Stimulated activated CD4-positive, alpha-beta T cell treated with anti-CD3 and anti-CD28 coated beads, Interleukin-15, amount 100 ng/mL, for 24 hours (primary cell): ENCODE measurements at places on chromosomes 1 and 21.

GRCh38 chr1:171606402-171606941 is 15.6 kb upstream of the MYOCOS start:
- no peak for DNase-seq

- no peak for DNase-seq
Measured at GRCh38 chr21:16309250-16309971, 579.6 kb downstream of the USP25 start.

- DNase-seq: no peak
Measured at GRCh38 chr1:58919959-58920321, 136.1 kb upstream of the JUN start.

- no peak for DNase-seq
Measured at GRCh38 chr1:66388913-66389312, 145.0 kb upstream of the SGIP1 start.

DNA sequence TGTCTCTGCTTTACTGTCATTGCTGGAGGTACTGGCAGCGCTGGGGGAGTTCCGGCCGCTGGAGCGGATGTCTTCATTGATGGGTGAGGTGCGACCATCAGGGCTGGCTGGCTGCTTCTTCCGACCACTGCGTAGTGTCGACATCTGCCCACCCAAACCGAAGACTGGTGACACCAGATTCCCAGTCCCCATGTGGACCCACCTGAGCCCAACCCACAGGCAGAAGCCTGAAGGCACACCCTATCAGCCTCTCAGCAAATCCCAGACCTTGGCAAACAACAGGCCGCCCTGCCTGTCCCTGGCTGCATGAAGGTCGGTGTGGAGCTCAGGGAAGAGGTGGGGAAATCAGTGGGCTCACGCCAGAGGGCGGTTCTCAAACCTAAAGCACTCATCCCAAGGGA is 44.8 kb downstream of the SLC45A1 start:
- DNase-seq: no peak

GRCh38 chr1:192810253-192810880 is 1.5 kb downstream of the RGS2 start:
- DNase-seq: no peak

- no peak for DNase-seq
Measured at GRCh38 chr1:179550746-179551682, 24.7 kb downstream of the NPHS2 start.

DNA sequence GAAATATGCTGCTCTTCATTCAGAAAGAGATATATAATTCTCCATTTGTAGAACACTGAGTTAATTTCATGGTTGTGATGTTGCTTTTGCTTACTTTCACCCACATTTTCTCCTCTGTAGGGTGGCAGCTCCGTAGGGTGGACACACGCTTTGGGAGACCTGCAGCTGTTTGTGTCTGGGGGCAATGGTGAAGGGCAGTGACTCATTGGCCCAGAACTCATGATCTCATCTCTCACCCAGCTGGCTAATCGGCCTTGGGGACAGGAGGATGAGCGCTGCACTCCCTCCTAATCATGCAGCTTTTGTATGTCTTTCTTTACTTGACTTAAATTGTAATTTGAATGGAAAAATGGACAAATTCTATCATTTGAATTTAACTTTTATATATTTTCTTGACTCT is 9.6 kb downstream of the DISC1 start:
- DNase-seq: no peak

GRCh38 chr1:71045463-71046028 is 2.1 kb downstream of the PTGER3 start:
- DNase-seq: no peak

DNA sequence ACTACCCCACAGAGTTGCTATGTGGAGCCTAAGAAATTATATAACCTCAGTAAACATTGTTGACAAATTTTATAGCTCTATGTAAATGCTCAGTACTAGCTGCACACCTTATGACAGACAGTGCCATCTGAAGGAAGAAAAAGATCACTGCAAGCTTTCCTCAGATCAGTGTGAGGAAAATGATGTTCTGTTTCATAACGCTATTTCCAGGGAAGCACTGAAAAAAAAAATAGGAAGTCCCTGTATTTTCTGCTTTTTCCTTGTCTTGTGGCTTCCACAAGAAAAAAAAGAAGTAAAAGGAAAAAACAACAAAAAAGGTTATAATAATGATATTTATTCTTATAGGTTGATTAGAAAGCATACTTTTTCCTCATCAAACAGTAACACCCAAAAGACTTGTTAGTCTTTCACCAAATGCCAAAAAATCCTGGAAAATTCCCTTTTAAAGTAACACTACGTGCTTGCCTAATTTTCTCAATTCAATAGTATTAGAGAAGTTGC is 23.2 kb downstream of the LYST start:
- DNase-seq: no peak

- no peak for DNase-seq
Measured at GRCh38 chr1:178941261-178941689, 70.4 kb upstream of the ANGPTL1 start.

DNA sequence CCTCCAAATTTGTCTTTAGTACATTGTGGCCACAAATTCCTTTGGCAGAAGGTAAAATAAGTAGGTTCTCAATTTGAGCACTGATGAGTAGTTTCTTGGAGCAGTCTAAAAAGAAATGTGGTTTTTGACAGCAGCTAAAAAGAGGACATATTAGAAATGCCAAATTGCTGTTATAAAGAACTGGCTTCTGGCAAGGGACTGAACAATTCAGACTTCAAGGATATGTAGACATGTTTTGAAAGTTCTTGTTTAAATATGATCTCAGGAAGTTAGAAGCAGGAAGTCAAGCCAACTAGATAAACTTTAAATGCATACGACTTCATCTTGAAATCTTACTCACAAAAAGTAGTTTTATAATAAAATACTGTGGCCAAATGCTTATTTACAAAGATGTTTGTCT is 18.8 kb downstream of the C1orf52 start:
- no peak for DNase-seq

GRCh38 chr1:109623601-109624161 is 4.0 kb downstream of the AMPD2 start:
- DNase-seq: no peak

- no peak for DNase-seq
Measured at GRCh38 chr21:44790368-44790767, 11.3 kb downstream of the UBE2G2 start.

DNA sequence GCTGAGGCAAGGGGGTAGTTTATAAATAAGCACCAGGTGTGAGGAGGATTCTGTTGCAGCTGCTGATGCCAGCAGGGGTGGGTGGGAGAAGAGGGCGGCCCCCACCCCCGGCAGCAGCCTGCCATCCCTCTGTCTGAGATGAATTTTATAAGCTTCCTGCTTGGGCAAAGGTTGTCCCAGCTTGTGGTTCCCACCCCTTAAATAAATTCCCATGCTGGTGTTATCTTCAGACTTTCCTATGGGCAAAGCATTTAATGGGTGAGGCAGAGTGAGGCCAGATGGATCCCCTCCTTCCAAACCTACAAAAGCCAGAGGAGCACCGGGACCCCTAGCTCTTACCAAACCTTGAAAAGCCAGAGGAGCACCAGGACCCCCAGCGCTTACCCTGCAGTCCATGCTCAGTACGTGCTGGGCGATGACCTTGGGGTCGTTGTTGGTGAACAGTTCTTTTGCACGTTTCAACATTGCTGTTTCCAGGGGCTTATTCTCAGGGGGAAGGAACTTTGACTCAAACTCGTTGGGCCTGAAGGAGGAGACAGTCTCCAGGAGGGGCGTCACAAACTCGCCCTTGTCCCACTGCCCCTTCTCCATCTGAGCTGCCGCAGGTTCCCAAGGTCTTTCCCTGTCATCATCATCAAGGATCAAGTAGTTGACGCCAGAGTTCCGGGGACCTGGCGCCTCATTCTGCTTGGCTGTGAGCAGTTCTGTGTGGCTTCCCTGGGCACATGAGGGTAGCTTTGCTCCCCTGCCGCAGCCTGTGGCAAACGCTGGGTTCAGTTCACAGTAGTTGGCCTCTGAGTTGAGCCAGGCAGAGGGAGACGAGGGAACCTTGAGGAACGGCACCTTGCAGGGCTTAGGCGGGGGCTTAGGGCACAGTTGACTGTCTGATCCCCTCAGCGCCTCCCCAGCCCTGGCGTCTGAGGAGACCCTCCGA is 99.5 kb downstream of the BCAR3 start:
- DNase-seq: no peak

GRCh38 chr1:225980005-225980836 is 18.9 kb downstream of the SDE2 start:
- DNase-seq: no peak

DNA sequence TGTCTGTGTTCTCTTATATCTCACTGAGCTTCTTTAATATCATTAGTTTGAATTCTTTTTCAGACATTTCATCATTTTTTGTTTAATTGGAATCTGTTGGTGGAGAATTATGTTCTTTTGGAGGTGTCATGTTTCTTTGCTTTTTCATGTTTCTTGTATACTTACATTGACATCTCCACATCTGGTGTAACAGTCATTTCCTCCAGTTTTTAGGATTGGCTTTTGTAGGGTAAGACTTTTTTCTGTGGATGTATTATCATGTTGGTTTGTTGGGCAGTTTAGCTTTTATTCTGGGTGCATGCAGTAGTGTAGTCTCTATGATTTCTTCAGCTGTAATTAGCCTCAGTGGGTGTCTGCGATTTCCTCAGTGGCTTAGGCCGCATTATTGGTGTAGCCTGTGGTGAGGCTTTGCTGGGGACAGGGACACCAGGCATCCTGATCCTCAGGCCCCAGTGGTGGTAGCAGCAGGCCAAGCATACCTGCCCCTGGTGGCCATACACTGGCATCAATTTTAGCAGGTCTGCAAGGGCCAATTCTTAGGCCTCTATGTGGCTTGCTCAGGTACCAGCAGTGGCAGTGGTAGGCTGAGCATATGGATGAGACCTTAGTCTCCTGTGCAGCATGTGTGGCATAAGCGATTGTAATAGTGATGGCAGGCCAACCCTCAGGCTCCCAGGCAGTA is 77.6 kb upstream of the SAMD13 start:
- no peak for DNase-seq

DNA sequence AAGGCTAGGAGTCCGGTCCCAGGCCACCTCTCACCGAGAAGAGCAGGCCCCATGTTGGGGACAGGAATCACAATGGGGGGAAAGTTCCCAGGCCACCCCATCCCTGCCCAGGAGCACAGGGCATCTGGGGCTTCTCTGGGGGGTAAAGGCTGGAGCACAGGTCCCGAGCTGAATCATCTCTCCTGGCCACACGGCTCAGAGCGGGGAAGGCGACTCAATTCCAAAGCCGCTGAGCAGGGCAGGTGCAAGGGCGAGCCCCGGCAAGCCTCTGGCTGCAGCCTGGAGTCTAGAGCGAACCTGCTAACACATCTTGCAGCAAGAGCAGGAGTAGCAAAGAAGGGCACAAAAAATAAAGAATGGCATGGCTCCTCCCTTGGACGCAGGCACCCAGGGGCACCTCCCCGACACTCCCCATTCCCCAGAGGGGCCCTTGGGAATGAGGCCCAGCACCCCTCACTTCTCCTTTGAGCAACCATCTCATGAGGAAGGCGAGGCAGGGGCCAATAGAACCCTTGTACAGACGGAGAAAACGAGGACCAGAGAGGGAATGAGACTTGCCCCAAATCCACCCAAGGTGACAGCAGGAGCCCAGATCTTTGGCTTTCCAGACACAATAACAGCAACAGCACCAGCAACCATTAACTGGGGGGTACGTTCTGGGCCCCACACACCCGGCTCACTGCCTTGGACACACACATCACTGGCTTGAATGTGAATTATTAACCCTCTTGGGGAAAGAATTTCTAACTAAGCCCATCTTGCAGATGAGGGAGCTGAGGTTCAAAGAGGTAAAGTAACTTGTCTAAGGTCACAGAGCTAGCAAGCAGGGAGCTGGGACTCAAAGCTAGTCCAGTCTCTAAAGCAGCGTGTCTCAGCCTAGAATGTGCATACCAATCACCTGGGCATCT is 20.7 kb upstream of the ALDH4A1 start:
- DNase-seq: no peak

- DNase-seq: no peak
Measured at GRCh38 chr1:236353813-236354212, 40.3 kb upstream of the EDARADD start.

DNA sequence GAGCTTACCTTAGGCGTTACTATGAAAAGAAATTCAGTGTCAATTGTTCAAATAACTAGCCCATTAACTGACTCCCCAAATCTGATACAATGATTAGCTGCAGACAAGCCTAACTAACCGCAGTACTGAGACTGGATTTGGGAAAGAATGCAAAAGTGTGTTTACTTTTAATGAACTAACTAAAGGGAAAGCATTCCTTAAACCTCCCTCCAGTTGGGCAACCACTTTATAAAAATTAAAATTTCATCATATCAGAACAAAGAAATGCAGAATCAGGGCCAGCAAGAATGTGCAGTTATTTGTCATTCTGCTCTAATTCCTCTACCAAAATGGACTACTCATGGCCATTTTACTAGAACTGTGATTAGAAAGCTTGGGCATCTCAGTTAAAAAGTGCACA is 11.7 kb upstream of the NR5A2 start:
- no peak for DNase-seq

- no peak for DNase-seq
Measured at GRCh38 chr1:199405634-199406196, 621.8 kb upstream of the NR5A2 start.

- no peak for DNase-seq
Measured at GRCh38 chr1:173187671-173188237, 19.4 kb downstream of the TNFSF4 start.

- DNase-seq: no peak
Measured at GRCh38 chr1:197302775-197303174, 34.7 kb downstream of the CRB1 start.

GRCh38 chr21:21688889-21689288 is 690.7 kb downstream of the NCAM2 start:
- DNase-seq: no peak
